Fibroblast of the conjunctiva (primary cell): ENCODE measurements at places on chromosomes 1 and 21.
A peak's percentile ranks its signal among the peaks of the same experiment; 100 is the strongest.

DNA sequence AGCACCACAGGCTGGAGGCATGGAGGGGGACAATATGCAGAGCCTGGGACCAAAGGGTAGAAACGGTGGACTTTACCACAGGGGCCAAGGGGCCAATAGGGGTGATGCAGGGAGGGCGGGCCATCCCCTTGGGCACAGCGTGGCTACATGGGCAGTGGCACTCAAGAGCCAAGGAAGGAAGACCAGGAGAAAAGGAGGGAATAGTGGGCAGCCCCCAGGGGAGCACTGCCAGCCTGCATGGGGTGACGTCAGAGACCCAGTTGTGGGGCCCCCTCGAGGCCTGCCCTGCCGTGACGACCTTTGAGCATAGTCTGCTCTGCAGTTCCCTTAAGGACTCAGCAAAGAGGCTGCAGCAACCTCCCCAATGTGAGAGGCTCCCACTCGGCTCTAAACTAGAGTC lies 95.5 kb upstream of the TMPRSS2 start:
- no peak for DNase-seq

- DNase-seq: no peak
Measured at GRCh38 chr21:25170681-25171080, 436.6 kb downstream of the MRPL39 start.

GRCh38 chr1:98330224-98330623 lies 331.3 kb upstream of the SNX7 start:
- DNase-seq: no peak

GRCh38 chr21:25326181-25326580 lies 281.1 kb downstream of the MRPL39 start:
- no peak for DNase-seq

GRCh38 chr21:28604946-28605537 lies 387.6 kb downstream of the LTN1 start:
- no peak for DNase-seq

DNA sequence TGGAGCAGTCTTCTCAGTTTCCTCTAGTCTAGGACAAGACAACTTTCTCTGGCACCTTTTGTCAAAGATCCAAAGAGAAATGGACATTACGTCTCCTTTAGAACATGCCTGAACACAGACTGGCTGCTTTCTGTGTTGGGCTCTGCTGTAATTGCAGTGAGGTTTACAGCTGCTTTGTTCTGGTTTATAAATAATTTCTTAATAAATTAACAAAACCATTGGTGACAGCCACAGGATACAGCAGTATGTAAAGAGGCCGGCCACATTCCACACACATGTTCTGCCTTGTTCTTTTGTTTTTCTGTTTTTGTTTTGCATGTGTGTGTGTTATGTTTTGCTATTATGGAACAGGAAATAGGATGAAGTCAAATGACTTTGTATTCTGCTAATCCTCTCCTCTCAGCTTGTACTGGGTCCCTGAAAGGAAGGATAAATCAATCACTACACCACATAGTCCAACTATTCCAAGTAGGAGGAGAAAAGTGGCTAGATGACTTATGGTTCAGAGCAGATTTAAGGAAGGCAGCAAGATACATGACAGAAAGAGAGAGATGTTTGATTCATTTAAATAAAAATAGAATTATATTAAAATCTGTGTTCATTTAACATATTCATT lies 161.5 kb upstream of the ESRRG start:
- DNase-seq: no peak

DNA sequence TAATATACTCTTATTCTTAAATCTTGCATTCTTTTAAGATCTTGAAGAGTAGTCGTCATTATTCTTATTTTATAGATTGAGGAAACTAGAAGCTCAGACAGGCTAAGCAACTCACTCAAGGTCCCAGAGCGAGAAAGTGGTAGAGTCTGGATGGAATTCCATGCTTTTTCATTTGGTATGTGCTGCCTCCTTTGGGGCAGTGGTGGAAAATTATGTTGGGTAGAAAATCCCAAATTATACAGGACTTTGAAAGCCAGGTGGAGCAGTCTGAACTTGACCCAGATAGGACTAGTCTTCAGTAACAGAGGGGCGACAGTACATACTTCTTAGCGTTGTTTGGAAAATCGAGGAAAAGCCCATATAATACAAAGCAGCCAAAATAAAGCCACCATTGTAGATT lies 205.6 kb downstream of the ATG4C start:
- DNase-seq: no peak

DNA sequence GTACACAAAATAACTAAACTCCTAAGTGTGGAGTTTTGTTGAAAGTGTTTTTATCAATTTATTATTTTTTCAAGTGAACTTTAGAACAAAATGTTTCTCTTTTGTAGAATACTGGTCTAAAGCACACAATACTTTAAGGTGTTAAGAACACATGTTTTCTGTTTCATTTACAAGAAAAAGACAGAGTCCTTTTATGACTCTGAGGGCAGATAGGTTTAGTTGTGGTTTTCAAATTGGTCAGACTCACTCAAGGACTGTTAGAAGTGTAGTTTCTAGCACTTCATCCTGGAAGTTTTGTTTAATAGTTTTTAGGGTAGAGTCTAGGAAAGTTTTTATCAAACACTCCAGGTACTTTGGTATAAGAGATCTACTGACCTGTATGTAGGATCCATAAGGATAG lies 376.5 kb downstream of the LRRIQ3 start:
- DNase-seq: no peak

DNA sequence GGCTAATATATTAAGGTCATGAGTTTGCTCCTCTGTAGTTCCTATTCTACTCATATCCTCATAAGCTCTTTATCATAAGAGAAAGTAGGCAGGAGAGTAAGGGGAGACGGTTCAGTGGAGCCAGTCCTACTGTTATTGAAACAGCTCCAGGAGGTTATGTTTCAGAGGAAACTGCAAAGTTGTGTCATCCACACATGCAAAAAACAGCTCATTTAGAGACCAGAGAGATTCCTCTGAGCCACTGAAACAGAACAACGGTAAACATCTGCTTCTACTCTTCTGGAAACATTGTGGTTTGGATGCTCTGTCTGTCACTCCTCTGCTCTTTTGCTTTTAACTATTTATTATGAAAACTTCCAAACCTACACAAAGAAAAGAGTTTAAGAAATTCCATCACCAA lies 66.3 kb upstream of the PPP2R5A start:
- peak; percentile 51 for DNase-seq
